ENCODE measurements at places on chromosomes 11 and 22. TPM values are rescaled to one million over a fixed set of nuclear protein-coding genes. Genes with fewer than 3 reads are reported as not detected.
A peak's percentile ranks its signal among the peaks of the same experiment; 100 is the strongest.

Gene MAP6
- 11.0 TPM for total RNA-seq

Gene BTG4
- not detected for total RNA-seq

Gene MUC15
- total RNA-seq: 58.1 TPM

DNA sequence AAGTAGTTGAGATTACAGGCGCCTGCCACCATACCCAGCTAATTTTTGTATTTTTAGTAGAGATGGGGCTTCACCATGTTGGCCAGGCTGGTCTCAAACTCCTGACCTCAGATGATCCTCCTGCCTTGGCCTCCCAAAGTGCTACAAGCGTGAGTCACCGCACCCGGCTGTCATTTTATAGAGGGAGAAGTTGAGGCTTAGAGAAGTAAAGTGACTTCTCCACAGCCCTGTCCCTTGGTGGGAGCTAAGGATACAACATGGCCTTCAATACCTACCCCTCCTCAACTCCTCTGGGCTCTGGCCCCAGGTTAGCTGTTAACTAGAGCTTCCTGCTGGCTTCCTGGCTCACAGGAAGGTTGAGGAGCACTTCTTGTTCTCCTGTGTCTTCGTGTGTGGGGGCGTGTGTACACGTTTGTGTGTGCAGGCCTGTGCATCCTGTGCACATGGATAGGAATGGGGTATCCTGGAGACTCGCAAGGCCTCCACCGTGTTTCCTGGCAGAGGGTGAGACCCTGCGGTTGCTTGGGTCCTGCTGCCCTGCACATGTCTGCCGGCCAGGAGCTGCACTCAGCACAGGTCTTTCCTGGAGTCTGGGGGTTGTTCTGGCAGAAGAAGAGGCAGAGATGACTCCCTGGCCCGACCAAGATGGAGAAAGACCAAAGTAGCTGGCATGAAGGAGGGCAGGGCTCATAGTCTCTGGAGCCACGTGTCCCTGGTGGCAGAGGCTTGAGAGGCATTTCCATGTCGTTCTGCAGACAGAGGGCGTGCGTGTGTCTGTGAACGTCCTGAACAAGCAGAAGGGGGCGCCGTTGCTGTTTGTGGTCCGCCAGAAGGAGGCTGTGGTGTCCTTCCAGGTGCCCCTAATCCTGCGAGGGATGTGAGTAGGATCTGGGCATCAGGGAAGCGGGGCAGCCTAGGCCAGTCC lies 2.4 kb downstream of the SIDT2 start:
- H3K27ac ChIP-seq: no peak overlapping the region
- H3K4me1 ChIP-seq: peaks cover 44% of the 10 kb centered on the region
- peaks cover 8% of the 10 kb centered on the region for H3K36me3 ChIP-seq
- peak; percentile 87 for DNase-seq
- no peak overlapping the region for H3K4me3 ChIP-seq

DNA sequence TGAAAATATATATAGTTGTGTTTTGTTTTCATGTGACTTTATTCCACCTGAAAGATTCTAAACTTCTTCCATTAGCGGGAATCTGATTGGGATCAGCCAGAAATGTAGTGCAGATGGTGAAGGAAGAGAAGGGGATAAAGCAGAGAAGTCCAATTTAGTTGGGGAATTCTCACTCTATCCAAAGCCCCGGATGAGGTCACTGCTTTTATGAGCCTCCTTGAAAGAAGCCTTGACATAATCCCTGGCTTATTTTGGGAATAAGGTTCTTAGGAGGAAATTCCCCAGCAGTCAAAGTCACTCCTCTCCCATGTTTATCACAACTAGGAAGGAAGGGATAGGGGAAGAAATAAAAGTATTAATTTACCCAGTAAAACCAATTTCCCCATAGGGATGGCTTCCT lies 41.1 kb downstream of the OSBP start:
- DNase-seq: no peak
- no peaks in the 10 kb centered on the region for H3K27me3 ChIP-seq
- H3K4me1 ChIP-seq: peaks cover 5% of the 10 kb centered on the region
- H3K4me3 ChIP-seq: no peak overlapping the region

DNA sequence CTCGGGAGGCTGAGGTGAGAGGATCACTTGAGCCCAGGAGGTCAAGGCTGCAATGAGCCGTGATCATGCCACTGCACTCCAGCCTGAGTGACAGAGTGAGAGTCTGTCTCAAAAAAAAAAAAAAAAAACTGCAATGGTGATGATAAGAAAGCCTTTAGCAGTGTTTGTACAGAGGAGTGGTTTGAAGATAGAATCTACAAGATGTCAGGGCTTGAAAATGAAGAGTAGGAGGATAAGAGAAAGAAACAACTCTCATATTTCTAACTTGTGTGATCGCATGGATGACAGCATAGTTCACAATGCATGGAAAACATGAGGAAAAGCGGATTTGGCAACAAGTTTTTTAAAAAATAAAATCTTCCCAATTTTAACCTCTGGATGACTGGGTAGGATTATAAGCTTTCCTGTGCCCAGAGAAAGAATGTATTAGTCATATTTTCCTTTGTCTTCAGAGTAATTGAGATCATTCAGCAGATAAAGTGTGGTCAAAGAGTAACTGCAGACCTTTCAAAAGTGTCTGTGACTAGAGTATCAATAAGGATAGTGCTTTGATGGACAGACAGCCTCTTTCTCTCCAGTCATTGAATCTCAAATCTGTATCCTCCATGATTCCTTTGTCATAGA lies 328.1 kb downstream of the CASP12 start:
- no peak for DNase-seq
- no peak overlapping the region for H3K27ac ChIP-seq
- no peaks in the 10 kb centered on the region for H3K36me3 ChIP-seq
- H3K4me1 ChIP-seq: no peaks in the 10 kb centered on the region

DNA sequence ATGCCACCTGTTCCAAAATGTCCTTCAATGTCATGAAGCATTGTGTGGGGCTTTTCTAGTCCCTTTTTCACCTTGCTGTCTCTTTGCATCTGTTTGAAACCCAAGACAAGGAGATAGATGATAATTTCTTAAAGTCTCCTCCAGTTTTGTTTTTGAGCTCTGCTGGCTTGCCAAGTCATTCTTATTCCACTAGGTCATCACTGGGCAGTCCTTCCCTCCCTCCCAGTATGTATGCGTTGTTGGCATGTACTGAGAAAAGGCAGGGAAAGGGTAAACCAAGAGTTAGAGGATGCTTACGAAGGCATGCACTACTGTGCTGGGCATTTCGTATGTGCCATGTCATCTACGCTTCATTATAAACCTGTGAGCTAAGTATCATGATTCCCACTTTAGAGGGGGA lies 78.6 kb downstream of the PARVA start:
- H3K27me3 ChIP-seq: no peaks in the 10 kb centered on the region
- peaks cover 16% of the 10 kb centered on the region for H3K4me1 ChIP-seq

DNA sequence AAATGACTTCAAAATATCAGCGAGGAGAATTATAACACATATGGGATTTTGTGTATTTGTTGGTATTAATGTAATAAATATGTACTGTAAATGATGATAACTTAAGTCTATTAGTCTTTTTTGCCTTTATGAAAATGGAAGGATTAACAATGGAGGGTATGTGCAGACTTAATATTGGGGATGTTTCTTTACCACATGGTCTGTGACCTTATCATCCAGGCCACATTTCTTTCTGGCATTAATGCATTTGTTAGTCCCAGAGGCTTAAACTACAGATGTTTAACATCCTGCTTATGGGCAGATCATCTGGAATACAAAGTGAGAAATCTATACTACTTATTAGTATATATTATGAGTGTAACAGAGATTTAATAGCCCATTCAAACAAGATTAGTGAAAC lies 64.6 kb downstream of the SOX6 start:
- no peaks in the 10 kb centered on the region for H3K27me3 ChIP-seq
- H3K36me3 ChIP-seq: no peaks in the 10 kb centered on the region
- no peak overlapping the region for H3K27ac ChIP-seq
- DNase-seq: no peak
- H3K4me1 ChIP-seq: no peaks in the 10 kb centered on the region

- H3K27ac ChIP-seq: no peak overlapping the region
- no peaks in the 10 kb centered on the region for H3K4me1 ChIP-seq
- no peak overlapping the region for H3K4me3 ChIP-seq
- no peaks in the 10 kb centered on the region for H3K27me3 ChIP-seq
- H3K36me3 ChIP-seq: no peaks in the 10 kb centered on the region
Measured at GRCh38 chr11:41978945-41979344, 519.5 kb upstream of the LRRC4C start.

DNA sequence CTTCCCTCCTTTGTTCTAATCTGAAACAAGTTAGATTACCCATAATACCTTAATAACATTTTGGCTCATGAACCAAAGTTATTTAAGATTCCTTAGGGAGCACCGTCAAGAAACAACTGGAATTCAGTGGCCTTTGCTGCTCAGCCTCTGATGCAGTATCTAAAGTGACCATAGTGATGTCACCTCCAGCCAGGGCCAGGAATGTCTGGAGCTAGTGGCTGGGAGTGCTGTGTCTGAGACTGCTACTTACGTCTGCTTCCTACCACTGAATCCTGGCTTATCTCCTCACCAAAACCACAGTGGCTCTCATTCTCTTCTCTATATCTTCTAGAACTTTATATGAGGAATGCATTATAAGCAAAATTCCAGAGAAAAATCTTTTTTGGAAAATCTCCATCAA lies 658.0 kb downstream of the DLG2 start:
- no peaks in the 10 kb centered on the region for H3K4me1 ChIP-seq
- no peak overlapping the region for H3K4me3 ChIP-seq
- no peak for DNase-seq
- no peaks in the 10 kb centered on the region for H3K27me3 ChIP-seq
- H3K36me3 ChIP-seq: no peaks in the 10 kb centered on the region

DNA sequence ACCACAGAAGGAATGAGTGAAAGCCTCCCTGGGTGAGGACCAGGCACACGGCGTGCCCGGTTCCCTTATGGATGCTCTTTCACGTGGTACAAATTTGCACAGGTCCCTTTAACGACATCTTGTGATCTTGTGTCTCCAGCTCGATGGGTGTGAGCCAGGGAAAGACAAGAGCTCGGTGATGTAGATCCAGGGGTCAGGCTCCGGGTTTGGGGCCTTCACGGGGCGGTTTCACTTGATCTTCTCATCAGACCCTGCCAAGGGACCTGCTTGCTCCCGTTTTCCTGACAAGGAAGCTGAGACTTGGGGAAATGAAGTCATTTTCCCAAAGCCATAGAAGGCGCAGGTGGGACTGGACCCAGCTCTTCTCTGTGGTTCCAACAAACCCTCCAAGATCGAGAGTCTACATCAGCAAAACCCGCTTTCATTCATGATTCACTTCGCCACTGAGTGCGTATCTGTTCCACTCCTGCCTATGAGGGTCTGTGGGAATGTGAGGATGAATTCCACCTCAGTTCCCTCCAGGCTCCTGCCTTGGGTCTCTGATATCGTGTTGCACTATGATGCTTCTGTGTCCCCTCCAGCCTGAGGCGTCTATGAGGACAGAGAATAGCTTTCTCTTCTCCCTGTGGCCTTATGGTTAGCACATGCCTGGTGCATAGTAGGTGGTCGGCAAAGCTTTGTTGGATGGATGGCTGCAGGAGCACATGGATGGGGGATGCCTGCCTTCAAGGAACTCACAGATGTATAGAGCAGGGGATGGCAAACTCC lies 45.0 kb upstream of the ANO1 start:
- H3K27ac ChIP-seq: no peak overlapping the region
- DNase-seq: peak; percentile 66
- H3K4me1 ChIP-seq: no peaks in the 10 kb centered on the region

GRCh38 chr22:26325641-26326040 lies 103.4 kb upstream of the ASPHD2 start:
- no peaks in the 10 kb centered on the region for H3K36me3 ChIP-seq
- H3K4me1 ChIP-seq: no peaks in the 10 kb centered on the region
- no peak for DNase-seq
- H3K27me3 ChIP-seq: peaks cover 20% of the 10 kb centered on the region
- H3K4me3 ChIP-seq: no peak overlapping the region

GRCh38 chr11:105953886-105954285 lies 68.2 kb downstream of the MSANTD4 start:
- H3K27ac ChIP-seq: no peak overlapping the region
- no peaks in the 10 kb centered on the region for H3K36me3 ChIP-seq
- no peaks in the 10 kb centered on the region for H3K4me1 ChIP-seq
- H3K4me3 ChIP-seq: no peak overlapping the region
- H3K27me3 ChIP-seq: no peaks in the 10 kb centered on the region
- DNase-seq: no peak

DNA sequence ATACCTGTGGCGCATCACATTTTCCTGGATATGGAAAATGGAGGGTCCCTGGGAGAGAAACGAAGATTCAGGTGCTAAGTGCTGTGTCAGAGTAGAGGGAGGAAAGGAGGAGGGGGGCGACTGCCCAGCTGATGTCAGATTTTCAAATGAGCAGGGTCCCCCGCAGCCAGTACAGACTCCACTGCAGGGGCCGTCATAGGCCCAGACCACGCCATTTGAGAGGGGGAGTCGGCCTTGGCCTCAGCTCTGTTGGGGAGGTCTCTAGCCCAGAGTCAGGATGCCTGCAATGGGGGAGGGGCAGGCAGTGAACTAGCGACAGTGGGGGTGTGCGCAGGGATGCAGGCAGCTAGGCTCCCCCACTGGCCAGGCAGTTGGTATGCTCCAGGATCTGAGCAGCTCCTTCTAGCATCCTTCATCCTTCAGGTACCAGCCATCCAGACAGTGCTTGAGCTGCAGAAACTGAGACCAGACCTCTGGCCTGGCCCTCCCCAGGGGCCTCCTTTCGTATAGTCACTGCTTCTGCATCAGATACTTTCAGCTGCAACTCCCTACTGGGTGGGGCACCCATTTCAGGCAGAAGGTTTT lies at the start of the genes BSCL2 and GNG3:
TSS of gene BSCL2 (minus strand) at position 148 of the 585 bp plus-strand sequence. CDS start 229 bp downstream, outside the sequence.
TSS of gene GNG3 (plus strand) at position 400 of the 585 bp plus-strand sequence. CDS start 620 bp downstream, outside the sequence.
- no peak for DNase-seq
- H3K4me3 ChIP-seq: peak within 1 kb of the TSS; percentile 67
- H3K36me3 ChIP-seq: peaks cover 19% of the 10 kb centered on the region
- H3K4me1 ChIP-seq: peaks cover 44% of the 10 kb centered on the region
- H3K27ac ChIP-seq: peak within 1 kb of the TSS; percentile 92

DNA sequence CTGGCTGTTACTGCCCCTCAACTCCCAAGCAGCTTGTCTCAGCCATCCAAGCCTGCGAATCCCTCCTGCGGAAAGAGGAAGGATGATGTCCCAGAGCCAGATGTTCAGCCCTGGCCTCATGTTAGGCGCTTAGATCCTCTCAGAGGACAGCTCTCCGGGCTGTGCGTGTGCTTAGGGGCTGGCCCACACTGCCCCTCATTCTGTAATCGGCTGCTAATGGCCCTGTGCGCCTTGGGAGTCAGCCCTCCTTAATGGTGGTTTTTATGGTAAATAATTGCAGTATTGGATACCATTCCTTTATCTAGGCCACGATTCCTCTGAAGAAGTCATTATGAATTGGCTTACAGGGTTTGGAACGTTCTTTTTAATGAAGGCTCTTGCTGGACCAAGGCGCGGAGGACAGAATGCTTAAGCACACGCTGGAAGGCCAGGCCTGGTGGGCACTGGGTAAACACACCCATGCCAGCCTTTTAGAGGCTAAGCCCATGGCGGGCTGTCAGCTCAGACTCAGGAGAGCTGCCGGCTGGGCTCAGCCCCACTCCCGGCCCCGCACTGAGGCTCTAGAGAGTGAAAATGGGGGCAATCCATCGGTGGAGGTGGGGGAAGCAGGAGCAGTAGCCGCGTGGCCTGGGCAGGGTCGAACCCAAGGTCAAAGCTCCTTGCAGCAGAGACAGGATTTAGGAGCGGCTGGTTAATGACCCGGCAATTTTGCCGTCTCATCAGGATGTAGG lies 1157.5 kb downstream of the BRD1 start:
- no peaks in the 10 kb centered on the region for H3K4me1 ChIP-seq
- H3K27me3 ChIP-seq: no peaks in the 10 kb centered on the region
- no peaks in the 10 kb centered on the region for H3K36me3 ChIP-seq
- DNase-seq: no peak
- H3K27ac ChIP-seq: no peak overlapping the region

- H3K4me3 ChIP-seq: peak overlapping the region; percentile 68
- H3K4me1 ChIP-seq: peaks cover 37% of the 10 kb centered on the region
- H3K36me3 ChIP-seq: peaks cover 6% of the 10 kb centered on the region
Measured at GRCh38 chr11:86954269-86955110, 705 bp downstream of the FZD4 start.
